ENCODE measurements at places on chromosomes 16 and 17. TPM values are rescaled to one million over a fixed set of nuclear protein-coding genes. Genes with fewer than 3 reads are reported as not detected.

Gene C17orf67
- total RNA-seq, result 2.0 TPM

Gene EFCAB5
- 2.9 TPM for total RNA-seq

Gene OTOP2
- total RNA-seq, result not detected

Gene TBC1D3H
- total RNA-seq, result not detected

Gene KRTAP3-1
- total RNA-seq, result not detected

Gene KRTAP2-3
- total RNA-seq, result not detected

Gene NPIPA2
- 0.41 TPM for total RNA-seq

Gene CMTM2
- not detected for total RNA-seq

Gene ZNF469
- total RNA-seq, result 0.41 TPM

Gene TBX6
- 0.41 TPM for total RNA-seq

Gene CDC6
- 2.4 TPM for total RNA-seq

Gene NPTX1
- total RNA-seq, result 6.1 TPM

Gene SCNN1B
- total RNA-seq, result not detected

Gene SGCA
- total RNA-seq, result not detected

Gene TRPV2
- 2.4 TPM for total RNA-seq

Gene CCL4
- 1.2 TPM for total RNA-seq

Gene KRT23
- 0.41 TPM for total RNA-seq

Gene ARL5C
- not detected for total RNA-seq

Gene CCDC43
- 43.6 TPM for total RNA-seq

Gene FZD2
- total RNA-seq, result 3.7 TPM

Gene CRHR1
- total RNA-seq, result 3.7 TPM

Gene SUPT4H1
- 35.1 TPM for total RNA-seq
